ENCODE measurements at places on chromosomes 16 and 17.

DNA sequence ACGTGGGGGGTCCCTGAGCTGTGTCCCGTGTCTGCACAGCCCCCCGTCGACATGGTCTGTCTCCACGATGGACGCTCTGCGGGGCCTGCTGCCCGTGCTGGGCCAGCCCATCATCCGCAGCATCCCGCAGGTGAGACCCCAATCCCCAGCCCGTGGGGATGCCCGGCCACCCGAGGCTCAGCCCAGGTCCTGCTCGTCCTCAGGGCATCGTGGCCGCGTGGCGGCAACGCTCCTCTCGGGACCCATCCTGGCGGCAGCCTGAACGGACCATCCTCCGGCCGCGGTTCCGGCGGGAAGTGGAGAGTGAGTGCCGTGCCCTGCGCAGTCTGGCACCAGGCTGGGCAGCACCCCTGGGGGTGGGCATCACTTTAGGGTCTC is 4.9 kb downstream of the MSLN start:
- DNase-seq: no peak

DNA sequence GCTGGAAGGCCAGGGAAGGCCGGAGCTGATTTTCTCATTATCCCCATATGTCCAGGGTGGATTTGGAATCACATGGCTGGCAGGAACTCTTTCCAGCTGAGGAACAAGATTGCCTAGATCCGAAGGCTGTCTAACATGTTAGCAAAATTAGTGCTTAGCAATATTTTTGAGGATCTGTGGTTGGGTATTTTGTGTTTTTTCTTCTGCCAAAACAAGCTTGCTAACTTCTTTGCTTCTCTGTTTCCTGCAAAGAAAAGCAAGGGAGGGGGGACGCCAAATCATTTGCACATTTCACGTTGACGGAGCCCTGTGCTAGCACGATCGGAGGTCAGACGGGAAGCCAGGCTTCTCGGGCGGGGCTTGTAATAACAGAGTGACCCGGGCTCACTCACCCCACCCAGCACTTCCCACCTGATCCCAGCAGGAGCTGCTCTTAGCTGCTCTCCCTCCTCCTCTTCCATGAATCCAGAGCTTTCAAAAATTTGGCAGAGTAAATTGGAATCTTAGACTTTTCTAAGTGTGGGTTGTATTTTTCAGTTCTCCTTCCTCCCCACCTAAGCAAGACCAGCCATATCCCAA is 33.3 kb upstream of the FOXF1 start:
- no peak for DNase-seq

DNA sequence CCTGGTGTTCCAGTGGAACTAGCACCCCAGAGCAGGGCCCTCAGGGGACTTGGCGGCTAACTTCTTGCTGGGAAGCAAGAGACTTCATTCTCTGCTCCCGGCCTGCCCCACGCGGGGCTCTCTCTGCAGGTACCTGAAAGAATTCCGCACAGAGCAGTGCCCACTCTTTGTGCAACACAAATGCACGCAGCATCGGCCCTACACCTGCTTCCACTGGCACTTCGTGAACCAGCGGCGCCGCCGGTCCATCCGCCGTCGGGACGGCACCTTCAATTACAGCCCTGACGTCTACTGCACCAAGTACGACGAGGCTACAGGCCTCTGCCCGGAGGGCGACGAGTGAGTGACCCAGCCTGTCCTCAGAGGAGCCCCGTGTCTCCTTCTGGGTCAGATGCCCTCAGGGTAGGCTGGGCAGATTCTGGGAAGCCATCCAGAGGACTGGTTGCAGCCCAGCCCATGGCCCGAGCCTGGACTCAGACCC is 25.1 kb downstream of the UNK start:
- no peak for DNase-seq

- DNase-seq: no peak
These were observed 1.5 kb upstream of the ENGASE start for GRCh38 chr17:79073016-79073705.

- no peak for DNase-seq
These were observed 4.2 kb downstream of the MTSS2 start for GRCh38 chr16:70681382-70682238.

- DNase-seq: peak; percentile 33
These were observed 33.2 kb downstream of the CYTH1 start for GRCh38 chr17:78748730-78749317.

GRCh38 chr17:8728971-8729370 is 15.7 kb downstream of the CCDC42 start:
- DNase-seq: no peak

DNA sequence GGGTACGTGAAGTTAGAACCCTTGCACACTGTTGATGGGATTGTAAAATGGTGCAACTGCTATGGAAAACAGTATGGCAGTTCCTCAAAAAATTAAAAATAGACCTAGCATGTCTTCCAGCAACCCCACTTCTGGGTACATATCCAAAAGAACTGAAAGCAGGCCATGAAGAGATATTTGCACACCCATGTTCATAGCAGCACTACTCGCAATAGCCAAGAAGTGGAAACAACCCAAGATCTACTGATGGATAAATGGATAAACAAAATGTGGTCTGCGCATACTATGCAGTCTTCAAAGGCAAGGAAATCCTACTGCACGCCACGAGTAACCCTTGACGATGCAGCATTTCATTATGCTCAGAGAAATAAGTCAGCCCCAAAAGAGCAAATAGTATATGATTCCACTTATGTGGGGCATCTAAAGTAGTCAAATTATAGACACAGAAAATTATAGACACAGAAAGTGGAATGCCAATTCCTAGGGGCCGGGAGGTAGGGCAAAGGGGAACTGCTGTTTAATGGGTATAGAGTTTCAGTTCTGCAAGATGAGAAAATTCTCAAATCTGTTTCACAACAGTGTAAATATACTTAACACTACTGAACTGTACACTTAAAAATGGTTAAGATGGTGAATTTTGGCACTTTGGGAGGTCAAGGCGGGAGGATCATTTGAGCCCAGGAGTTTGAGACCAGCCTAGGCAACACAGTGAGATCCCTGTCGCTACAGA is 17.2 kb downstream of the CORO7 start:
- DNase-seq: no peak

DNA sequence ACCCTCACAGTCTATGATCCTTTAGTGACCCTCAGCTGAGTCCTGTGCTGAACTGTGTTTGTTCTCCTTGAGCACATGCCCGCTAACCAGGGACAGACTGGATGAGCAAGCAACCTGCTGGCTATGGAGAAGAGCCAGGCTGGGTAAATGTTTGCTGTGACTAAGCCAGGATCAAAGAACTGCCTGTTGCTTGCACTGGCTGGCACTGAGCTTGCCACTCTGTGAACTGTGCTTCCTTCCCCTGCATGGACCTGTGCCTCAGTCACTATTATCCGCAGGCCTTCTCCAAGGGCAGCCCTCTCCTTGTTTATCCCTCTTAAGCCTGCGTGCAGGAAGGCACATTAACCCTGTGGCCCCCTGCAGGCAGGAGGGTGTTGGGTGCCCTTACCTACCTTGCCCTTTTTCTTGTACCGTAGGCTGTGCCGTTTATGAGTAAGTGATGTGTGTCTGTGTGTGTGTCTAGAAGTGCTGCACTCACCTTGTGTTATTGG is 7.4 kb downstream of the PNPO start:
- no peak for DNase-seq

GRCh38 chr17:2804912-2805311 is 8.7 kb downstream of the RAP1GAP2 start:
- no peak for DNase-seq
